Nephron progenitor cell (in vitro differentiated cells): ENCODE measurements at places on chromosomes 6 and 20.

GRCh38 chr6:55643861-55644260 lies 64.9 kb upstream of the HMGCLL1 start:
- DNase-seq = no peak
- H3K4me1 ChIP-seq = no peaks in the 10 kb centered on the region
- no peak overlapping the region for H3K27ac ChIP-seq
- no peak overlapping the region for H3K4me3 ChIP-seq
- H3K36me3 ChIP-seq = no peaks in the 10 kb centered on the region

- no peak overlapping the region for H3K27ac ChIP-seq
- no peaks in the 10 kb centered on the region for H3K4me1 ChIP-seq
- no peak overlapping the region for H3K4me3 ChIP-seq
- H3K27me3 ChIP-seq = peaks cover 7% of the 10 kb centered on the region
Observed at GRCh38 chr6:145116591-145117178, 618.6 kb downstream of the EPM2A start.

DNA sequence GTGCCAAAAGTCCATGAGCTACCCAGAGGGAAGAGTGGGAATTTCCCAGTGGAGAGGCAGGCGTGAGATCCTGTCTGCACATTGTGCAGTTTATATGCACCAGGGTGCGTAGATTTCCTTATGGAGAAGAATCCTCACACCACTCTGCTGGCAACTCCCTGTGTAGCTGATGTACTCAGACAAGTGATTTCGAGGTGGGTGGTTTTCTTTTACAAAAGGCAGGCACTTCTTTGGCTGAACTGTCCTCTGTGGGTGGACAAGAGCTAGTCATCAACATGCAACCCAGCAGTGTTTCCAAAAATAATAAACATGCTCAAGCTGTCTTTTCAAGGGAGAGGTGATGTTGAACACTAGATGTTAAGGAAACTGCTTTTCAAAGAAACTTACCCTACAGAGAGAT lies 121.7 kb upstream of the NXT1 start:
- H3K27me3 ChIP-seq = peaks cover 18% of the 10 kb centered on the region
- no peak overlapping the region for H3K27ac ChIP-seq
- H3K36me3 ChIP-seq = no peaks in the 10 kb centered on the region
- H3K4me3 ChIP-seq = no peak overlapping the region

DNA sequence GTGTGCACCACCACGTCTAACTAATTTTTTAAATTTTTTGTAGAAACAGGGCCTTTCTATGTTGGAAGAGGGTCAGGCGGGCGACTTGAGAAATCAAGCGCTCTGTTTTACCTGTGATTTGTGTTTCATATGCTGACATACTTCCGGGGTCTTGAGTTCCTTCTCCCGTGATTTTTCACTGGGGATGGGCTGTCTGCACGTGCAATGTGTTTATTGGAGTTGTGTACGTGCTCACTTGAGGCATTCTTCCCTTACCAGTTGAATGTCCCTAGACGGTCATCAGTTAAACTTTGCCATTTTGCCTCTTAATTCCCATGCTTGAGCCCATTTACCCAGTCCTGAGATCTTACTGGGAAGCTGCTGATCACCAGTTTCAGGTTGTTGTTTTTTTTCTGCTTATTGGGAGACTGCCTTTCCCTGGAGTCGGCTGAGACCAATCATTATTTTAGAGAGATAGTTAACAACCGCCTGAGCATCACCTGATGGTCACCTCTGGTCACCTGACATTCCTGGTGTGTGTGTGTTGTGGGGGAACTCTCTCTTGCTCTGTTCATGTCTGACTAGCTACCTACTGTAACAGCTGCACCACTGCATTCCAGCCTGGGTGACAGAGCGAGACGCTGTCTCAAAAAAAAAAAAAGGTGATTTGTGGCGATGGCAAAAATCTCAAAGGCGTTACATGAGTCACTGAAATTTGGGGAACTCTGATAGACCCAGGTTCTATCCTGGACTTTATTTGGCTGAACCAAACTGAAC lies 34.8 kb upstream of the NCOA3 start:
- no peaks in the 10 kb centered on the region for H3K4me1 ChIP-seq
- no peak overlapping the region for H3K4me3 ChIP-seq
- DNase-seq = no peak
- H3K27ac ChIP-seq = no peak overlapping the region

- peaks cover 82% of the 10 kb centered on the region for H3K4me1 ChIP-seq
- peaks cover 6% of the 10 kb centered on the region for H3K27me3 ChIP-seq
Observed at GRCh38 chr20:298776-299391, 1.5 kb downstream of the ZCCHC3 start.

DNA sequence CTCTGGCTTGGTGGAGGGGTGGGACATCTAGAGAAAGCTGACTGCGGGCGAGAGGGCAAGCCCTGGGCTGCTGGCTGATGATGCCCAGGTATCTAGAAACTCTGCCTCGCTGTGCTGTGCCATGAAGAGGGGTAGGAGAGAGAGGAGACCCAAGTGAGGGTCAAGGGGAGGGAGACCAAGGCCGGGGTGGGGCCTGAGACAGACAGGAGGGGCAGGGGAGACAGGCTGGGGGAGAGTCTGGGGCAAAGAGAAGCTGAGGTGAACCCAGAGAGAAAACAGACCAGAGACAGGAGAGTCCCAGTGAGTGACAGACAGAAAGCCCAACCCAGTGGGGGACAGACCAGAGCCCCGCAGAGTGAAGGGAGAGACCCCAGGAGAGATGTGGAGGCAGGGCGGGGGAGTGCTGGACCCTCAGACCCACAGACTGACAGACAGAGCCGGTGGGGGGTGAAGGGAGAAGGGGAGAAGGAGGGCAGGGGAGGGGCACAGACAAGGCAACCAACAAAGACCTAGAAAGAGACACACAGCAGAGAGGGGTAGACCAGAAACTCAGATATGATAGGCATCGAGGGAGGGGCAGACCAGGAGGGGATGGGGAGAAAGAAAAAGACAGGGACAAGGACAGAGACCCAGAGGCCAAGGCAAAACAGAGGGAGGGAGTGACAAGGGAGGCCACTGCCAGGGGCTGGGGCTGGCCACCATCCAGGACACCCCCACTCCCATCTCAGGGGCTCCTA lies 5.9 kb downstream of the TEAD3 start:
- H3K4me1 ChIP-seq = peaks cover 83% of the 10 kb centered on the region
- H3K27ac ChIP-seq = peak overlapping the region; percentile 68
- H3K36me3 ChIP-seq = no peaks in the 10 kb centered on the region
- H3K27me3 ChIP-seq = no peaks in the 10 kb centered on the region

DNA sequence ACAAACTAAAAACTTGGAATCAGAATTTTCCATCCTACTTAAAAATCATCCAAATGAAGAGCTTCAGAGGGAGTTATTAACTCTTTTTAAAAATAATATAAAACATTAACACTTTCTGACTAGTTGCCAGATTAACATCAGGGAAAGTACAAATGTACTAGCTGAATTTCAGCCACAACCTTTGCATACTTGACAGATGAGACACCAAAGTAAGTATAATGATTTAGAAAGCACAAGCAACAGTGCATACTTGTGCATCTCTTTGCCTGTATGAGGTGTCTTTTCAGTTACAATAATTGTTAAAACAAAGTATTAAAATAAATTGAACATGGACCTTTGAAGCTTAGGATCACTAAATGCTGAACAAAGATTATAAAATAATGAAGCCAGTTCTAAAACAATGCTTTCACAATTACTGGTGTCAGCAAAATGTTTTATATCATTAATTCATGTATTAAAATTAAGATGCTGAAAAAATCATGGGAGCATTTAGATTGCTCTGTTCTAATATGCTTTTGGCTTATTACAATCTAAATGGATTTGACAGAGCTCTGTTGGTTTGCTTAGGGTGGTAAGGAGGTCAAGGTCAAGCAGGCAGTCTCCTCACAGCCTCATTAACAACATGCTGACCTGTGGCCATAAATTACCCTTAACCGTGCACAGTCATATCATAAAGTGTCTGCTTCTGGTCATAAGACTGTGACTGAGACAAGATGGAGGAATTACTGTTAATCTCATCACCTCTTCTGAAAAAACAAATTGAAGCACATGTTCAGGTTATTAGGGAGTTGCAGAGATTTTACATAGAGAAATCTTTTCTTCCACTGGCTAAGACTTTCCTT lies 15.1 kb downstream of the RNF217 start:
- no peak overlapping the region for H3K4me3 ChIP-seq
- no peak for DNase-seq
- H3K36me3 ChIP-seq = peaks cover 87% of the 10 kb centered on the region

- H3K27ac ChIP-seq = no peak overlapping the region
- H3K36me3 ChIP-seq = no peaks in the 10 kb centered on the region
- DNase-seq = no peak
Observed at GRCh38 chr20:43766917-43767316, 40.1 kb upstream of the GTSF1L start.

- H3K4me1 ChIP-seq = peaks cover 6% of the 10 kb centered on the region
- no peak overlapping the region for H3K4me3 ChIP-seq
- H3K27ac ChIP-seq = no peak overlapping the region
- no peak for DNase-seq
Observed at GRCh38 chr20:33387177-33387576, 14.1 kb downstream of the CDK5RAP1 start.

GRCh38 chr20:37435607-37436006 lies 85.4 kb upstream of the NNAT start:
- peaks cover 11% of the 10 kb centered on the region for H3K27me3 ChIP-seq
- H3K36me3 ChIP-seq = no peaks in the 10 kb centered on the region
- peaks cover 42% of the 10 kb centered on the region for H3K4me1 ChIP-seq
- H3K4me3 ChIP-seq = no peak overlapping the region
- DNase-seq = no peak

GRCh38 chr20:58744836-58745235 lies 52.2 kb downstream of the NPEPL1 start:
- H3K4me1 ChIP-seq = peaks cover 25% of the 10 kb centered on the region
- no peaks in the 10 kb centered on the region for H3K36me3 ChIP-seq
- no peak overlapping the region for H3K27ac ChIP-seq
- DNase-seq = no peak
